GM04504 (cell line): ENCODE measurements at places on chromosomes 6 and 20.

GRCh38 chr6:136538836-136539235, 11.4 kb downstream of the MAP7 start:
- no peak for DNase-seq

DNA sequence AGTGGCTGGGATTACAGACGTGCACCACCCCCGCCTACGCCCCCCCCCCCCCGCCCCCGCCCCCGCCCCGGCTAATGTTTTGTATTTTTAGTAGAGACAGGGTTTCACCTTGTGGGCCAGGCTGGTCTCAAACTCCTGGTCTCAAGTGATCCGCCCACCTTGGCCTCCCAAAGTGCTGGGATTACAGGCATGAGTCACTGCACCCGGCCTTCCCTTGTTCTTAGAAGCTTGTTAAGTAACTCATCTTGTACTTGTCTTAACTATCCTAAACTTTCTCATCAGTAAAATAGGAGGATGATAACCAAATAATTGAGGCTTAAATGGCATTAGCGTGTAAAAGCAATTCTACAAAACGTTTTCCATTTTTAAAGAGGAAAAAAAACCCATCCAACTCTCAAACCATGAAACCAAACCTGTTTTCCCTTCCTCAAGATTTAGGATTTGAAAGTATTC, 4.2 kb downstream of the CDYL start:
- DNase-seq = no peak

GRCh38 chr6:123276546-123276980, 280.5 kb downstream of the CLVS2 start:
- DNase-seq = no peak

GRCh38 chr6:106477146-106477545, 116.6 kb downstream of the CRYBG1 start:
- no peak for DNase-seq
